Caco-2 (cell line): ENCODE measurements at places on chromosomes 12 and 14.

GRCh38 chr12:48342980-48343379, 7.7 kb downstream of the ZNF641 start:
- no peak overlapping the region for H3K27ac ChIP-seq
- no peaks in the 10 kb centered on the region for H3K4me1 ChIP-seq
- no peaks in the 10 kb centered on the region for H3K27me3 ChIP-seq
- H3K4me3 ChIP-seq: no peak overlapping the region
- H3K36me3 ChIP-seq: no peaks in the 10 kb centered on the region
- no peak for DNase-seq

- H3K27me3 ChIP-seq: no peaks in the 10 kb centered on the region
- H3K4me1 ChIP-seq: peaks cover 18% of the 10 kb centered on the region
- no peak overlapping the region for H3K27ac ChIP-seq
- H3K36me3 ChIP-seq: no peaks in the 10 kb centered on the region
- H3K4me3 ChIP-seq: no peak overlapping the region
Measured at GRCh38 chr12:7499636-7500035, 3.9 kb downstream of the CD163 start.

DNA sequence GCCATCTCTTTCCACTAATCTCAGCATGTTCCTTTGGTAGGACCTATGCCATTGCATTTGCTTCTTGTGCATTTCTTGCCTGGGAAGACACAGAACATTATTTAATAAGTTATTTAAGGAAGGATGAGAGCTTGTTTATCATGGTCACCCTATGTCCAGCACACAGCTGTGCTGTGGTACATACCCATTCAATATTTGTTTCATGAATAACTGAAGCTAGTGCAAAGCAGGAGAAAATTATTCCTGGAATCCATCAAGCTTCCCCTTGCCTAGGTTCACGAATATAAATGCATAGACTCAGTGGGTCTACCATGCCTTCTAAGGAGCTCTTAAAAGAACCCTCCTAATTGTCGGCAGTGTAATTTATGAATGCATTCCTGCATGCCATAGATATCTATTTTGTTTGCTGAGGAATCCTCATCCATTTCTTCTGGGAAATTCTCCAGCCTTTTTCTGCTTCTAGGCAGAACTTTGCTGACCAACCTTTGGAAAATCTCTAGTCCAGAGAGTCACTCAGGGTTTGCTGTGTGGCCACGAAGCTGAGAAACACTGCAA, 599.8 kb upstream of the TMEM132C start:
- no peaks in the 10 kb centered on the region for H3K4me1 ChIP-seq
- DNase-seq: no peak
- no peak overlapping the region for H3K27ac ChIP-seq
- H3K27me3 ChIP-seq: no peaks in the 10 kb centered on the region

DNA sequence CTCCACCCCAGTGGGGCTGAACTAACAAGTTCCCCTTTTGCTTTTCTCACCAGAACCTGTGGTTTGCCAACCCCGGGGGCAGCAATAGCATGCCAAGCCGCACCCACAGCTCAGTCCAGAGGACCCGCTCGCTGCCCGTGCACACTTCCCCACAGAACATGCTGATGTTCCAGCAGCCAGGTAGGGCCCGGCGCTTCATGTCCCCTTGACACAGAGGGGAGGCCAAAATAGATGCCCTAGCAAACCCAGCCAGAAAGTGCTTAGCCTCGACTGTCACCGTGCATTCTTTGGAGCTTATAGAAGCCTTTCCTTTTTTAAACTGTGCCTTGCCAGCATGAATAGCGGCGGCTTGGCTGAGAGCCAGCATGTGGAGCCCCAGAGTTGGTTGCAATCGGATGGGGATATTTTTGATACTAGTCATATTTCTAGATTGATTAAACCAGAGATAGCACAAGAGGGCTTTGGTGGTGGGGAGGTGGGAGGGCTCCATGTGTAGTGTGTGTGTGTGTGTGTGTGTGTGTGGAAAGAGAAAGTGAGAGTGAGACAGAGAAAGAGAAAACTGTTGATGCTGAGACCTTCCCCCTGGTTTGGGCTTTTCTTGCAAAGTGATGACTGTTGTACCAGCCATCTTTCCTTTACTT, 126.1 kb downstream of the GCH1 start:
- no peak overlapping the region for H3K4me3 ChIP-seq
- H3K4me1 ChIP-seq: peaks cover 3% of the 10 kb centered on the region; the same call in 1 of the 2 replicates
- peaks cover 2% of the 10 kb centered on the region for H3K36me3 ChIP-seq
- DNase-seq: no peak
